ENCODE measurements at places on chromosomes 4 and X.
A peak's percentile ranks its signal among the peaks of the same experiment; 100 is the strongest.

DNA sequence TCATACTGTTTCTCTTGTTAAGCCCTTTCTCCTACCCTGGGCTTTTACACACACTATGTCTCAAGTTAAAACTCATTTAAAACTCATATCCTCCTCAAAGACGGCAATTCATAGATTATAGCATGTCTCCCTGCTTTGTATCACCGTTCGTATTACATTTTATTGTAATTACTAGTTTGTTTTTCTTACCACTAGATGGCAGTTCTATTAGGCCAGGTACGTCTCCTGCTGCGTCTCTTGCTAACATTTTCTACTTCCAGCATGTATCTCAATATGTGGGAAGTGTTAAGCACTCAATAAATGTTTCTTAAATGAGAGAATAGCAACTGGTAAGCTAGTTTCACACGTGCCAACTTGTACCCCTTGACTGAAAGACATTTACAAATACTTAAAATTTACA is 450.3 kb upstream of the PCDH7 start:
- DNase-seq, result no peak

GRCh38 chrX:19846995-19847790 is 40.2 kb downstream of the SH3KBP1 start:
- DNase-seq, result no peak

DNA sequence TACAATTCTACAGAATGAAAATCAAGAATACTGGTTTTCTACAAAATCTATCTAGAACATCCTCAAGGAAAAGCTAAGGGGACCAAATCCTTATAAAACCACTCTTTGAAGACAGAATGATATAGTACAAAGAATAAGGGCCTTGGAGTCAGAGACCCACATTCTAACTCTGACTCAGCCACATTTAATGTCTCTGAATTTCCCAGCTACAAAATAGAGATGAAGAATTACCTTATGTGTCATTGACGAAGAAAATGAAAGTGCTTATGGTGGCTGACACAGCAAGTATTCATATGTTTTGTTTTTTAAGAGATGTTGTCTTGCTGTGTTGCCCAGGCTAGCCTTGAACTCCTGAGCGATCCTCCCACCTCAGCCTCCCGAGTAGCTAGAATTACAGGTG is 35.9 kb upstream of the CXorf38 start:
- no peak for DNase-seq

- DNase-seq, result no peak
Measured at GRCh38 chr4:128373628-128374027, 86.0 kb upstream of the PGRMC2 start.

GRCh38 chrX:106608016-106608415 is 3.8 kb upstream of the RADX start:
- DNase-seq, result no peak

GRCh38 chr4:169601016-169601771 is 11.2 kb downstream of the NEK1 start:
- no peak for DNase-seq

DNA sequence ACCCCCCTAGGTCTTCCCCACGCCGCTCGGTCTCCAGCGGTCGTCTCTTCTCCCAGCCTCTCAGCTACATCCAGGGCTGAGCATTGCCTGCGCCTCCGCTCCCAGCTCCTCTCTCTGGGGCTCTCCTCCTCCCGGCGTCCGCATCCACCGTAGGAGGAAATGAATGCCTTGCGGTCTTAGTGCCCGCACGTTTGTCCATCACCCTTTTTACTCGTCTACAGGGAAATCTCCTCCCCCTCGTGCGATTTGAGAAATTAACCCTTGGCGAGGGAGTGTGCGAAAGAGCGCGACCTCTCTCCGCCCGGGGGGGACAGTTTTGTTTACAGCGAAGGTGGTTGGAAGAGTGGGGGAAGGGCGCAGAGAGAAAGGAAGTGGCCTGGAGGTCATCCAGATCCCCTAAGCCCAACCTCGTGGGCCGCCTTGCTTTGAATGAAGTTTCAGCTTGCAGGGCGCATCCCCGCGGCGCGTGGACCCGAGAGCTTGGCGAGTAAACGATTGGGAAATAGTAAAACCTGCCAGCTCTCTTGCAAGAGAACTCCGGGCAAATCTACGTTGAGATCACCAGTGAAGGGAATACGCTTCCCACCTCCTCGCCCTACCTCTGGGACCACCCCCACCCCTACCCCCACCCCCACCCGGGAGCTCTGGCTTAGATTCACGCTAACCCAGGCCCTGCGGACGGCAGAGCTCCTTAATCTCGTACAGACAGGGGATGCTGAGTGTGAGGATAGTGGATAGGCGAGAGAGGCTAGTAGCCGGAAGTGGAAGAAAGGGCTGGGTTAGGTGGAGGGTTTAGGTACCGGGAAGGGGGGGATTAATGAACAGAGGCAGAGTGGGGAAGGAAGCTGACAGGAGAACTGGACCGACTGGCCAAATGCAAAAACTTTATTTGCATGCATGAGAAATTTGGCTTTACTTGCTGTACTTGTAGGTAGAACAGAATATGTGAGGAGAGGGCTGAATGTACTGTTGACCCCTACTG is at the start of gene ELOVL6:
Gene ELOVL6 (minus strand): TSS at position 181 of the 982 bp plus-strand sequence. CDS start 280 bp downstream, outside the sequence.
- peak; percentile 91 for DNase-seq

DNA sequence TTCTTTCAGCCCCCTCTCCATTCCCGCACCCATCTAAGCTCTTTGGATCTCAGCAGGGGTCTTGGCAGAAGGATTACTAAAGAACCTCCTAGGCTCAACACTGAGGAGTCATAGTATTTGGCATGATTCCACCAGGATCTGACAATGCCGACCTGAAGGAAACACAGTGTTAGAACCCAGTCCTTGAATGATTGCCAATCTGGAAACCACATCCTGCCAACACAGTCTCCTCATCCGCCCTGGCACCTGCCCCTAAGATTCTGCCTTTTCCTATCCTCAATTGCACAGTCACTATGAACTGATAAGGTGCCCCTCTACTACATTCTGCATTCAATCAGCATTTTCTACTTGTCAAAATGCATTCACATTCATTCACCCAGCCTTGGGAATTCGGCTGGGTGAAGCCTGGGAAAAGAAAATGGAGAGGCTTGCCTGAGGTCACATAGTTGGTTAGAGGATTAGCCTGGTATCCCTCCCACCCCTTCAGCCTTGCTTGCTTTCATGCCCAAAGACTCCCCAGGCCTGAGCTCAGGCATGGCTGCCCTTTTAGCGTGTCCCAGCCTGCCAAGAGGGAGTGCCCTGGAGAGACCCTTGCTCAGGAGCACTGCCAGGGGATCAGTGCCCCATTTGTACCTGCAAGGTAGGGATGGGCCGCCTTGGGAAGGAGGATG is 2.2 kb upstream of the CLDN2 start:
- DNase-seq, result no peak

GRCh38 chrX:12548341-12548740 is 242.9 kb upstream of the PRPS2 start:
- no peak for DNase-seq

DNA sequence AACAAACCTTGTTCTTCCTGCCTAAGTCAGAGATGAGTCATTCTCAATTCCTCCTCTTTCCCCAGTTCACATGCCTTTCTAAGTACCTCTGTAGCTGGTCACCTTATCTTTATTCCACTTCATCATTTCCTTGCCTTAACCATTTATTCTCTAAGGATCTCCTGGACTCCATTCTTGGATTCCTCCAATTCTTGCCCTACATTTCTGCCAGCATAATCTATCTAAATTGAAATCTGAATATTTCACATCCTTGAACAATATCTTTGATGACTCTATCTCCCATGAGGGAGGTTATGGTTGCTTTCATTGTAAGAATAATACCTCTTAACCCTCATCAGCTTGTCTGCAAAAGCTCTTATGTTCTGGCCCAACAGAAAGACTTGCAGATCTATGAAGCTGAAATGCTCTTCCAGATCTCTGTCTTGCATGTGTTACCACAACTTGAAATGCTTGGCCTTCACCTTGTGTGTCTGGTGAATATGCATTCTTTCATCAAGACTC is 28.6 kb upstream of the PDE5A start:
- no peak for DNase-seq

GRCh38 chr4:115790812-115791211 is 677.4 kb upstream of the NDST4 start:
- DNase-seq, result no peak

DNA sequence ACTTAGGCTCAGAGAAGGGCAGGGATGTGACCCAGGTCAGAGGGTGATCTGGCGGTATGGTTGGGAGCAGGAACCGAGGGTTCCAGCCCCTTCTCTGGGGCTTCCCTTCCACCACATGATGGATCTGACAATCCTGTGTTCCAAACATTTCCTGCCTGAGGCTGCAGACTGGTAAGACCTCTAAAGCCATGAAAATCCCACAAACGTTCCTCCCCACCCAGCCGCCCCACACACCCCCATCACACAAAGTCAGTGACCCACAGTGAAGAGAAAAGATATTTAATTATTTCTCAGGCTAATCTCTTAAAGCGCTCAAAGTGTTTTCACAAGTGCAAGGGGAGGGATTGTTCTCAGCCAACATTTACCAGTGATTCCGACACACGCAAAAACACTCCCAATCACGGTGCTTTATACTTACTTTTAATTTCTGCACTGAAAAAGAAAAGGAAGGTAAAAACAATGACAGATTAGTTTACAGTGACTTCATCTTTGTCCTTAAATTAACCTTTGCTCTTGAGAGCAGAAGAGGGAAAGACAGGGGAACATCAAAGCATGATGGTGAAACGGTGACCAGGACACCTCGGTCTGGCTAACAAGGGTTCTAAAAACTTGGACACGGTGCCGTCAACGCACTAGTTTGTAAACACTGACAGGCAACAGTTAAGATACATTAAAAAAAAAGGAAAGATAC is 42.4 kb downstream of the WDR1 start:
- no peak for DNase-seq

- DNase-seq, result no peak
Measured at GRCh38 chr4:5379895-5380294, 328.5 kb downstream of the EVC2 start.

- no peak for DNase-seq
Measured at GRCh38 chr4:75069493-75070074, 136.7 kb downstream of the PARM1 start.

- no peak for DNase-seq
Measured at GRCh38 chrX:96453139-96453538, 231.5 kb upstream of the DIAPH2 start.

- no peak for DNase-seq
Measured at GRCh38 chr4:38531141-38531727, 132.8 kb upstream of the KLF3 start.

GRCh38 chrX:108541286-108541685 is 101.6 kb downstream of the COL4A5 start:
- DNase-seq, result no peak

All from hypothalamus (tissue), 51 donors.